ENCODE measurements at places on chromosomes 2 and 18.

- DNase-seq = no peak
These were observed 29.5 kb upstream of the RBMS1 start for GRCh38 chr2:160522951-160523710.

DNA sequence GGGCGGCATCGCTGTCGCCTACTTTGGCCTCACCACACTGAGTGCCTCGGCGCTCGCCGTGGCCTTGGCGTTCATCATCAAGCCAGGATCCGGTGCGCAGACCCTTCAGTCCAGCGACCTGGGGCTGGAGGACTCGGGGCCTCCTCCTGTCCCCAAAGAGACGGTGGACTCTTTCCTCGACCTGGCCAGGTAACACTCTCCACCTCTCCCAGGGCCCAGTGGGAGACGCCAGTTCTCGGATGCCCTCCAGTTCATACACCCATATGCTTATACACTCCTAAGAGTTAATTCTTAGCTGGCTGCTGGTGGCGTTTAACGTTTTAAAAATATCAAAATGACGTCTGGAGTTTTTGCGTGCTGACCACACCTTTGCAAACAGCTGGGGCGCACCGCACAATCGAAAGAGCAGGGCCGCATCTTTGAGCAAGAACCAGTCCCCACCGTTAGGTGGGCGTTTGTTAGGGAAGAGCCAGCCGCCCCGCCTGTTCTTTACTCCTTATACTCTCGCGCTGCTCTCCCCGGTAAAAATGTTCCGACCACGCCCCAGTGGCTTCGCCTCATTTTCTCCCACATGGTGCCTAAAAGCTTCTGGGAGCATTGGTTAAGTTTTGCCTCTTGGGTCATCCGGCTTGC, 899 bp downstream of the SLC1A4 start:
- no peak for DNase-seq

GRCh38 chr2:44529448-44529847, 167.7 kb downstream of the CAMKMT start:
- no peak for DNase-seq

DNA sequence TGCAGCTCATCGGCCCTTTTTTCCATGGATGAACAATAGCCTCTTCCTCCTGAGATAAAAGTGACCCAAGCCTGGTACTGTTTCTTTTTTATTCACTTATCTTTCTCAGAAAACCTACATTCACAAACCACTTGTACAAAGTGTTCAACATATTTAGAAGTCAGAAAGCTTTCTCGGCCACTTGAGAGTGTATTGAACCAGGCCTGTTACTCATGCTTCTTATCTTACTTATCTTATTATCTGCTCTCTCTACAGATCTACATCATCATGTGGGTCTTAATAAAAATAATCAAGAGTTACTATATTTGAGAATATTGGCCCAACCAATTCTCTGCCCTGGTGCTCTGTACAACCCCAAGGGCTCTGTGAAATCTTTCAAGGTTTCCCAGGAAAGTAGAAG, 242.1 kb downstream of the MREG start:
- no peak for DNase-seq

- no peak for DNase-seq
These were observed 49.9 kb downstream of the MTCL1 start for GRCh38 chr18:8754995-8755960.

GRCh38 chr2:148656516-148656915, 12.0 kb downstream of the EPC2 start:
- DNase-seq = no peak

- DNase-seq = no peak
These were observed 200.7 kb downstream of the MYCN start for GRCh38 chr2:16140771-16141640.

- no peak for DNase-seq
These were observed 135.6 kb downstream of the SMAD2 start for GRCh38 chr18:47794725-47795433.

- DNase-seq = peak; percentile 32
These were observed at the start of gene NCK2 for GRCh38 chr2:105744909-105745853. TSS of gene NCK2 (plus strand) at chr2:105744912. CDS start at chr2:105855064, 110,152 bp downstream.

DNA sequence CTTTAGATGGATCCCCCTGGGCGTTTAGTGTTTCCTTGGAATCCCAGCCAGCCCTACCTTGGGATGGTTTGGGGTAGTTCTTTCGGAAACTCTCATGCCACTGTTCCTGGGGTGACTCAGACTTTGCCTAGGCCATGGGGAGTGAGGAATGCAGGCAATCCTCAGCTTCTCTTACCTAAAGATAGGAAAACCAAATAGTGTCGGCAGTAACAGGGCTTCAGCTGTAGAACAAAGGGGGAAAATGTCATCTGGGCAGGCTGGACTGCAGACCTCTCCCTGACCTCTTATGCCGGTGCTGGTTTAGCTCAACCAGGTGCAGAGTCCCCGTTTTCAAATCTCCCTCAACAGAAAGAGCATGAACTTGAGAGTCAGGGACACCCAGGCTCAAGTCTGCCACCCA, 252.1 kb downstream of the TSN start:
- no peak for DNase-seq

GRCh38 chr18:805008-805754, 6.9 kb downstream of the YES1 start:
- no peak for DNase-seq

GRCh38 chr18:57918601-57919000, 115.5 kb upstream of the ATP8B1 start:
- DNase-seq = no peak

GRCh38 chr18:69890558-69890957, 57.1 kb downstream of the CD226 start:
- no peak for DNase-seq

- no peak for DNase-seq
These were observed 21.5 kb upstream of the ATP9B start for GRCh38 chr18:79047556-79048244.

- DNase-seq = peak; percentile 61
These were observed 137.0 kb downstream of the LRP2 start for GRCh38 chr2:169225233-169225750.

GRCh38 chr2:67867735-67868134, 195.1 kb downstream of the C1D start:
- no peak for DNase-seq

- DNase-seq = peak; percentile 28
These were observed 2.2 kb downstream of the INPP4A start for GRCh38 chr2:98446850-98447249.

GRCh38 chr18:58313491-58314032, 269.5 kb downstream of the NEDD4L start:
- DNase-seq = peak; percentile 52

DNA sequence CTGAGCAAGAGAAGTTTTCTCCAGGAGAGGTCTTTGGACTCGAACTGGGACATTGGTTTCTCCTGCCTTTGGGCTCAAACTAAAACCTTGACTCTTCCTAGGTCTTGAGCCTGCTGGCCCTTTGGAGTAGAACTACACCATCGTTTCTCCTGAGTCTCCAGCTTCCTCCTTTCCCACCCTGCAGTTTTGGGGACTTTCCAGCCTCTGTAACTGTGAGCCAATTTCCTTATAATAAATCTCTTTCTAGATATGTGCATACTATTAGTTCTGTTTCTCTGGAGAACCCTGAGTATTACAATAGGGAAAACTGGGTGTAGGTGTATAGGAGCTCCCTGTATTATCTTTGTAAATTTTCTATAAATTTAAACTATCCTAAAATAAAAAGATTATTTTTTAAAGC, 219.8 kb upstream of the AGAP1 start:
- DNase-seq = no peak

- no peak for DNase-seq
These were observed 409.6 kb upstream of the TMEFF2 start for GRCh38 chr2:192604295-192604694.

- peak; percentile 60 for DNase-seq
These were observed 70.6 kb upstream of the PSMD14 start for GRCh38 chr2:161237392-161238264.

DNA sequence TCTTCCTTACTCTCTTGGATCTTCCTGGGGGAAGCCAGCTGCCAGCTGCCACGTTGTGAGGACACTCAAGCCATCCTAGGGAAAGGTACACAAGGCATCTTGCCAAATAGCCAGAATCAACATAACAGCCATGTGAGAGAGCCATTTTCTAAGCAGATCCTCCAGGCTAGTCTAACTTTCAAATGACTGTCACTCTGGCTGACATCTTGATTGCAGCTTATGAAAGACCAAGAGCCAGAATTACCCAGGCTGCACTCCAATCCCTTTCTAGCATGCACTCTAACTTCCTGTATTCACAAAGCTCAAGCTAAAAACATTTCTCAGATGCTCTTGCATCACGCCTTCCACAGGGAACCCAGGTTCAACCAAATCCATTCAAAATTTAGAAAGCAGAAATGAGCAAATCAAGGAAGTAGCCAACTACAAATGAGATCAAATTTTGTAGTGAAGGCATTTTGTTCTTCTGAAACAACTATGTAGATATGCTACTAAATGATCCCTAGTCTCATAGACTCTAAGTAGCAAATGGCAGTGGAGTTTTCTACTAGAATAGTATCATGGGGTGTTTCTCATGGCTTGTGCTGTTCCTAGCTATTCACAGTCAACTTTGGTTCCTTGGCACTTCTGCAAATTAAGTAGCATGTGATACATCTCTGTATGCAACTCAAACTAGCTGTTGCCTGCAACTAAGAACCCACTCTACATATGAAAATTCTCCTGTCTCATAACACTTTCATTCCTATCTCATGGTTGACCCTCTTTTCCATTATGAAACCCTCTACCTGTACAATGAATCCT, 281.9 kb downstream of the ZEB2 start:
- DNase-seq = peak; percentile 32

GRCh38 chr2:162072181-162072702, 1.8 kb downstream of the DPP4 start:
- DNase-seq = no peak

GRCh38 chr2:127270663-127271062, 23.3 kb downstream of the ERCC3 start:
- no peak for DNase-seq

Measured in thyroid gland (tissue), 4 donors.